ENCODE measurements at places on chromosomes 3 and 15. TPM values are rescaled to one million over a fixed set of nuclear protein-coding genes. Genes with fewer than 3 reads are reported as not detected.

Gene COL7A1
- 1.7 TPM for total RNA-seq

Gene LRRIQ4
- 0.49 TPM for total RNA-seq

Gene IL17RE
- total RNA-seq: 0.49 TPM

Gene FOXB1
- total RNA-seq: not detected

Gene DUOXA1
- total RNA-seq: under 0.01 TPM
